Non-pigmented ciliary epithelial cell (primary cell): ENCODE measurements at places on chromosomes 1 and 21.

GRCh38 chr1:157033357-157033876 lies 12.1 kb downstream of the ARHGEF11 start:
- no peak for DNase-seq

DNA sequence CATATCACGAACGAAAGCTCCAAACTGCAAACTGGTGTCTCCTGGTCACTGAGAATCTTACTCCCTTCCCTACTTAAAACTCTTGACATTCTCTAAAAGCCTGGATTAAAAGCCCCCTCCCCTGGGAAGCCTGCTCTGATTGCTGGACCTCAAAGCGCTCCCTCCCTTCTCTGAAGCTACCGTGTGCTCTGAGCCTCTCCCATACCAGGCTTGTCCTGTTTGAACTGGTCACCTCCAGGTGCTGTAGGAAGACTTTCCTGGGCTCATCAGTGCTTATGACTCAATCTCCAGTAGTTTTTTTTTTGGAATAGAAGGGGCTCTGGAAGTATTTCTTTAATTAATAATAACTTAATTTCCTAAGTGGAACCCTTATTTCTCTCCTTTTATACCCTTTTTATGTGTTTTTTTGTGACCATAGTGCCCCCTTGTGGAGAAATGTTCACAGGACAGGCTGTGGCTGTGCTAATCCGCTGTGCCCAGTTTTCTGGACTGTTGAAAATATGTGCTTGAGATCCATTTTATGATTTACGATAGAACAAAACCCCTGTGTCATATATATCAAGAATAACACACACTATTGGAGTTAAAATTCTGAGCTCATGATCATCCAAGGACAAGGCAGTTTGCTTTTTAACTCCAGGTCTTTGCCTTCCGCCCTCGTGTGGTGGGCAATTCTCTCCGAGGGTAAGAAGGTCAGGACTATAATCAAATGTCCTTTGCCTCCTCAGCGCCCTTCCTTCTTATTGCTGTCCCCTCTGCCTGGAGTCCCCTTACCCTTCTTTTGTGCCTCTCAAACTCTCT lies 16.9 kb downstream of the MTARC1 start:
- DNase-seq, result no peak

GRCh38 chr1:161721738-161722343 lies 497 bp downstream of the FCRLB start:
- peak; percentile 70 for DNase-seq

DNA sequence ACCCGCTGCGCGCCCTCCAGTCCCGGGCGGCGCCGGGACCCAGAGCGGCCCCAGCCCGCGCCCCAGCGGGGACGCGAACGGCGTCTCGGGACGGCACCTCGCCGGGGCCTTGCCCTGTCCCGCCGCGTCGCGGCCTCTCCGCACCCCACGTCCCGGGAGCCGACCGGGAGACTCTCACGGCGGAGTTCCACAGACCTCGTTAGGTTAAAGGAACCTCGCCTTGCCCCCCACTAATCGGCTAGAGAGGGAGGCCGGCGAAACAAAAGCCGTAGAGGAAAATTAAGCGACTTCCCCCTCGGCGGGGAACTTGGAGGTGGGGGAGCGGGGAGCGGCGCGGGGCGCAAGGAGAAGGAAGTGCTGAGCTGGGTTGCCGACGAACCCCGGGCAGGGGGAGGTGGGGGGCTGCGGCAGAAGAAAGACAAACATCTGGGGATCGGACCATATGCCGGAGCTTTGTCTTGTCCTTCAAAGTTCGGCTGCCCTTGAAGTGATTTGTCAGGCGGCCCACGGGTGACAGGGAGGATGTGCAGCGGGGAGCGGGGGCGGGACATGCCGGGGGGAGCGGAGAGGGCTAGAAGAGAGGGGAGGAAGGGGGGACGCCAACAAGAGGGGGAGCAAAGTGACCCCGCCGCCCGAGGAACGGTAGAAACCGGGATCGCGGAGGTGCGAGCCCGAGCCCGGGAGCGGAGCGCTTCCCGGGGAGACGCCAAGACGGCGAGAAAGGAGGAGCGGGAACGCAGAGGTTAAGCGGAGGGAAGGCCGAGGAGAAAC lies 120.0 kb upstream of the RRP15 start:
- no peak for DNase-seq

- no peak for DNase-seq
Measured at GRCh38 chr1:210741564-210741963, 392.4 kb downstream of the KCNH1 start.

DNA sequence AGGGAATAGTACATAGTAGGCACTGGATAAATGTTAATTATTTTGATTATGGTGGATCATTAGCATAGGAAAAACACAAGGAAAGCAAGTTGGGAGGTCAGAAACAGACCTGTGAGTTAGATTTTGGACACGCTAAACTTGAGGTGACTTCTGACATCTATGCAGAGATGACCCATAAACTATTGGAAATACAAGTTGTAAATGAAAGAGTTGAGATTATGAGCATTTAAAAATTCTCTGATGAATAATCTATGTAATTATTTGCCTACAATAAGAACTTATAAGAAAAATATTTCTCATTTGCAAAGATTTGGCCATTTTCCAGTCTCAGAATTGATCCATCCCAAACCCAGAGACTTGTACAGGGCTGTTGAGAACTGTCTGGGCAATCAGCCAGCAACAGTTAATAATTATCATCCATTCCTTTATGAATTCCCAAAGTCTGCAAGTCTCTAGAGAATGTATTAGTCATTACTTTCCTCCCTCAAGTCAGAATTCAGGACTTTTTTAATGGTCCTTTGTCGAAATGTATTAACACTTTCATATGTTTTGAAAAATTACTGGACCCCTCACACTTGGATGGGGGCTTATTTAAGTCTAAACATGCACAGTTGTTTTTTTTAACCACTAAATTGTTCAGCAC lies 19.4 kb upstream of the SLAMF6 start:
- DNase-seq, result no peak

- DNase-seq, result no peak
Measured at GRCh38 chr1:38029081-38029681, 16.6 kb downstream of the UTP11 start.

GRCh38 chr1:62977366-62977765 lies 193.4 kb downstream of the ATG4C start:
- no peak for DNase-seq

DNA sequence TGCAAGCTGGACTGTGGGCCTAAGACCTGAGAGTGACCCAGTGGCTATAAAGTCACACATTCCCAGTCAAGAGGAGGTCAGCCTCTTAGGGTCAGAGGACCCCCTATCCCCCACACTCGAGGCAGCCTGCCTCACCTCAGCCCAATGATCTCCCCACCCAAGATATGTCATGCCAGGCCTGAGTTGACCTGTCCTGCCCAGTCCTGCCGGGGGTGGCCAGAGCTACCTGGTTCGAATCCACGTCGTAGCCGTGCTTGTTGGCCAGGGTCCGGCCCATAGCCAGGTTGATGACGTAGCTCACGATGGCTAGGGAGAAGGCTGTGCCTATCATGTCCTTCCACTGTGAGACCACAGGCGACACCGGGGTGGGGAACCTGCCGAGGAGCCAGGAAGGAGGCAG lies 15.6 kb downstream of the SLC26A9 start:
- no peak for DNase-seq

DNA sequence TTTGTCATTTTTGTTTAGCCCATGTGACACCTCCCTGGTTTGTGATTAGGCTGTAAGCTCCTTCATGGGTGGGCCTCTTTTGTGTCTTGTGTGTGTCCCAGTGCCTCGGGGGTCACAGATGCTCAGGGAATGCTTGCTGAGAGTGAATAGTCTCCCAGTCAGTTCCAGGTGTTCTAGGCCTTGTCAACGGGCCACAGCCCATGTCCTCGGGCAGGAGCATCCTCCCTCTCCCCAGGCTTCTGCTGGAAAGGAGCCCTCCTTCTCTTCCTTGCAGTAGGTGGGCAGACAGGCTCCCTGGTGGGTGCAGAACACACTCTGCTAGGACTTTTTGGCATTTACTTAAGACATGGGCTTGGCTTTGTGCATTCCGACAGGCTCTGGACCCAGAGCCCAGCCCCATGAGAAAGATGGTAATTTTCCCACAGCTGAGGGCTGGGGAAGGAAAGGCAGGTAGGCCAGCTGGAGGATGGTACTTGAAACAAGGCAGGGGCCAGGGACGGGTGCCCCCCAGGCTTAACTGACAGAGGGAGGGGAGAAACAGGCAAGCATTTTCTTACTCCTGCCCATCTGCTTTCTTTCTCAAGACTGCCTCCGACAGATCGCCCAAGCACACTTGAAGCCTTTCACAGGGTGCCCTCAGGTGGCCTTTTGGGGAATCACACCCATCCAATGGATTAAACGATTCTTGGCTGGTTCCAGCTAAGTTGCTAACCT lies 7.1 kb upstream of the CPLANE2 start:
- no peak for DNase-seq

DNA sequence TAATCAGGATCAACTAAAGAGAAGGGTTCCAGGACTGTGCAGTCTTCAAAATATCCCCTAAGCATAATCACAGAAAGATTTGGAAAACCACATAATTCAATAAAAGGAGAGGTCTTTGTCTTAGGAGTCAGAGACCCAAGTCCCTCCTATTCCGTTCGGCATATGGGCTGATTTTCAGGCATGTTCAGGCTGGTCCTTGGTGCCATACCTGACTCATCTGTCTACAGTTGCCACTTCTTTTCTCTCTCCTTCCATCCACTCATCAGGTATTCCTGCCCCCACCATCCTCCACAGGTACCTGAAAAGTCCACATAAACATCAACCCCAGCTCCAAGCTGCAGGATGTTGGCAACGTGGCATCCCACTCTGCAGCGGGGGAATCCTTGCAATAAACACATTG lies 29.7 kb upstream of the RPL11 start:
- DNase-seq, result no peak

GRCh38 chr1:218510153-218510772 lies 165.1 kb downstream of the TGFB2 start:
- no peak for DNase-seq

GRCh38 chr1:175676991-175677390 lies 66.4 kb downstream of the TNR start:
- no peak for DNase-seq

DNA sequence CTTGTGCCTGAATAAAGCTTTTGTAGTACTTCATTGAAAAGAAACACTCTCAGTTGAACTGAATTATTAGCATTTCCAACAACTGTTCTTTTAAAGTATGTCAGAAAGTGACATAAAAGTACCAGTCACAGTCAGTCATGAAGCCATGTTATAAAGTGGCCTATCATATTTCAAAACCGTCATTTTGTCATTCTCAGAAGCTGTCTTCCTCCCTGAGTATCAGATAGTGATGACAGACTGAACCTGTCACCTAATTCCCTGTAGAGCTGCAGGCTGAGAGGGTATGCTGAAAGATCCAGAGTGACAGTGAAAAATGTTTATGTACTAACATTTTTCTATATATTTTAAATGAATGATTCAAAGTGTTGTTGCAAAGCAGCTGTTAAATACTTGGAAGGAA lies 1121.7 kb upstream of the PRMT6 start:
- DNase-seq, result no peak

GRCh38 chr1:73176902-73177301 lies 894.6 kb upstream of the NEGR1 start:
- DNase-seq, result no peak

GRCh38 chr21:35084869-35085268 lies 35.8 kb upstream of the RUNX1 start:
- DNase-seq, result peak; percentile 92

- no peak for DNase-seq
Measured at GRCh38 chr1:42034426-42034825, 115.7 kb upstream of the HIVEP3 start.

DNA sequence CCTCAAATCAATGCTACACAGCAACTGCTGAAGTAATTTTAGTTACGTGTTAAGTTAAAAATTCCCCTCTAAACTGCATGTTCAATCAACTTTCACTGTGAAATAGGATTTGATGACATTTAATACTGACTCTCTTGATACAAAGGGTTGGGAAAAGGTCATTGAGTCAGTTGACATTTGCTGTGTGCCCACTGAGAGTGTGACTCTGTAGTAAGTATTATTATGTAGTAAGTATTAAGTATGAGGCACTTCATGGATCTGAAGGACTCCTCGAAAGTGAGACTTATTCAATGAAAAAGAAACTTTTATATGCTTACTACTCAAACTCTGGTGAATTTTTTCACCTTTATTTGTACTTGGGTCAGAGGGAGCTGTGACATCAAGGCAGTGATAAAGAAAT lies 83.1 kb upstream of the S1PR1 start:
- no peak for DNase-seq
